Stimulated activated CD4-positive, alpha-beta T cell treated with anti-CD3 and anti-CD28 coated beads, Interleukin-15, amount 100 ng/mL, for 24 hours (primary cell): ENCODE measurements at places on chromosomes 4 and X.

DNA sequence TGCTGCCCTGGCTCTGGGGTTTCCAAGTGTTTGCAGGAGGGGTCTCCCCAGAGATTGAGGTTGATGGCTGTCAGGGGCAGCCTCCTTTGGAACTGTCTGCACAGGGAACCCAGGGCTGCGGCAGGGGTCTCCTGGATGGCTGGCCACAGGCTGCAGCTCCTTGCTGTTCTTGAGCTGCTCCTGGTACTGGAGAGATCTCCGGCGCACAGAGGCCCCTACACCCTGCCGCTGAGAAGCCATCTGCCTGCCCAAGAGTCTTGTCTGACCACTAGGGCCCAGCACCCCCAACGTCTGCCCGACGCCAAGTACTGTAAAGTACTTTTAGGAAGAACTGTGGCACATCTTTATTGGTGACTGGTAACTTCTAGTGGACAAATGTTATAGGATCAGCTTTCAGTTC lies 13.5 kb downstream of the STIM2 start:
- DNase-seq = no peak

- DNase-seq = no peak
Observed at GRCh38 chr4:4603592-4603991, 61.7 kb upstream of the STX18 start.

GRCh38 chr4:5423670-5424069 lies 284.7 kb downstream of the EVC2 start:
- DNase-seq = no peak

GRCh38 chrX:103780336-103781061 lies 3.9 kb downstream of the PLP1 start:
- DNase-seq = no peak

- no peak for DNase-seq
Observed at GRCh38 chr4:41594432-41594831, 56.5 kb downstream of the LIMCH1 start.

GRCh38 chr4:159273141-159273438 lies 170.2 kb downstream of the RAPGEF2 start:
- DNase-seq = no peak

DNA sequence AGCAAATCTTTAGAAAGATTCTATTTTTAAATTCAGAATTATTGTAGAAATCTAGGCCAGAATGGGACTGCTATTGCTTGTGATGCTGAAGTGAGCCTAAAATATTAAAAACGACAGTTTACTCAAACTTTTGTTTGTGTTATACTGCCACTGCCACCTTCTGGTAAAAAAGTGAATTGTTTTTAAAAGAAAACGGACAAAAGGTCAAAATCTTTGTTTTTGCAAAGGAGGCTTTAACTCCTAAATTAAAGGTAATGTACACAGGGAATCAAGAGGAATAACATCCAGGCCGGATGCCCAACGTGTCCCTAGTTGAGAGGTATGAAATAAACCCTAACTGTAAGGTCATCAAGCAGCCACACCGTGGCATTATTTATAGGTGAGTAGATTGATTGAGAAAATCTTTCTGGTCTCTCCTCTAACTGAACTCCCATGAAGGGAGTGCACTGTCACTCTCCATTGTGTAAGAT lies 338.3 kb upstream of the GALNT7 start:
- no peak for DNase-seq

GRCh38 chr4:5618051-5618960 lies 90.1 kb downstream of the EVC2 start:
- no peak for DNase-seq

DNA sequence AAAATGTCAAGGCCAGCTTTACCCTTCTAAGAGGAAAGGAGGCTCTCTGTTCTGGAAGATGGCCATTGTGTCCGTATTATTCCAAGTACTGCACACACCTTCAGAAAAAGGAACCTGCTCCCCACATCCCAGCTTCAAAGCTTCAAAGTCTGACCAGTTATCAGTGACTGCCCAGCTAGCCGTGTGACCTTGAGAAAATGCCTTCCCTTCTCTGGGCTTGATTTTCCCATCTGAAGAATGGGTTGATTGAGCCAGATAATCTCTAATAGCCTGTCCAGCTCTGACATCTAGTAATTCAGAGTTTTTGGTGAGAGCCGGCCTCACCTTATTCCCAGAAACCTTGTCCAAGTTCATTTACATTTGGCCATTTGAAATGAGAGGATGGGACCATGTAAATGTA lies 3.0 kb downstream of the LONRF3 start:
- no peak for DNase-seq

- no peak for DNase-seq
Observed at GRCh38 chrX:44040406-44040805, 67.2 kb upstream of the NDP start.

GRCh38 chr4:139209470-139210063 lies 32.5 kb upstream of the ELF2 start:
- DNase-seq = no peak

DNA sequence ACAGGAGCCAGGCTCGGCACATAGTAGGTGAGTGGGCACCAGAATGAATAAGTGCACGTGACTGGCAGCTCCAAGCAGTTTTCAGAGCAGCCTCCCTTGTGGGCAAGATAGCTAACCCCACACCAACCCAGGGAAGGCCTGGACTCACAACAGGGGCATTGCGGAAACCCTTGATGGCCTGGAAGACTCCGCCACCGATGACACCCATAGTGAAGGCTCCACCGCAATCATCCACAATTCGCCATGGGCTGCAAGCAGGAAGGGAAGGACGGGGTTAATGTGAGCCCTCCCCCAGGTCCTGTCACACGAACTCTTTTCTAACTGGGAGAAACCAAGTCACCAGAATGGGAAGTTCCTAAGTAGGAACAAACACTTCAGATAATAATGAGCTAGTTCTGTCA lies 957 bp downstream of the TIMM17B start:
- DNase-seq = no peak

DNA sequence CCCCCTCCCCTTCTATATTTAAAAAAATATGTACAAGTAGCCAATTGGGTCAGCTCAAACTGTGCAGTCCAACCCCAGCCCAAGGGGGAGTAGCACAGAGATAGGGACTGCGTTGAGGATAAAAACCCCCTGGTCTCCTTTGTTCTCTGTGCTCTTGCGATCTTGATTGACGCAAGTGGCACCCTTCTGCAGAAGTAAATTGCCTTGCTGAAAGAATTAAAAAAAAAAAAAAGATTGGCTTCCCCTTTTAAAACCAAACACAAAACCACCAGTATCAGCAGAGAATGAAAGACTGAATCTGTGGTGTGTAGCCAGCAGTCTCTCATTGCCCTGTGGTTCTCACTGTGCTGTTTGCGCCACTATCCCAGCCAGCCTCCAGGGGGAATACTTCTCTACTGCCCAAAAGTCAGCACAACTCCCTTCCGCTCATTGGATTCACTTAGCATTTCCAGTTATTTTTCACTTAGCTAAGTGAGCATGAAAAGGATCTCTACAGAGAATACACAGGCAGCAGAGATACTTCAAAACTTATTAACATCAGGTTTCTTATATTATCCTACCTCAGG lies 29.7 kb downstream of the MANBA start:
- no peak for DNase-seq

DNA sequence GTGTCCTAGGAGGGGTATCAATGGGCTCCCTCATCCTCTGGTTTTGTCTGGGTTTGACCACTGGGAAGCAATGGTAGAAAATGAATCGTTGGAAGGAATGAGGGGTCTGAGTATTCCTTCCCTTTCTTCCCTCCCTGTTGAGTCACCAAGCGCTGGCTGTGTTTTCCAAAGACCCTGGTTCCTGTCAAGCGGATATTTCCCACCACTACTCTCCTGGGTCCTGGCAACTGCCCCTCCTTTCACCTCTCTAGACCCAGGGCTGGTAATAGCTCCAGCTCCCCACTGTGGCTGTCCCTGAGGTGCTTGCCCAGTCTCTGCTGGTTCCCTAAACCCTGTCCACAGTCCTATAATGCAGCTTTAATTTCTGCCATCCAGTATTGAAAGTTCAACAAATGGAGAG lies 22.2 kb downstream of the SMIM43 start:
- DNase-seq = no peak

DNA sequence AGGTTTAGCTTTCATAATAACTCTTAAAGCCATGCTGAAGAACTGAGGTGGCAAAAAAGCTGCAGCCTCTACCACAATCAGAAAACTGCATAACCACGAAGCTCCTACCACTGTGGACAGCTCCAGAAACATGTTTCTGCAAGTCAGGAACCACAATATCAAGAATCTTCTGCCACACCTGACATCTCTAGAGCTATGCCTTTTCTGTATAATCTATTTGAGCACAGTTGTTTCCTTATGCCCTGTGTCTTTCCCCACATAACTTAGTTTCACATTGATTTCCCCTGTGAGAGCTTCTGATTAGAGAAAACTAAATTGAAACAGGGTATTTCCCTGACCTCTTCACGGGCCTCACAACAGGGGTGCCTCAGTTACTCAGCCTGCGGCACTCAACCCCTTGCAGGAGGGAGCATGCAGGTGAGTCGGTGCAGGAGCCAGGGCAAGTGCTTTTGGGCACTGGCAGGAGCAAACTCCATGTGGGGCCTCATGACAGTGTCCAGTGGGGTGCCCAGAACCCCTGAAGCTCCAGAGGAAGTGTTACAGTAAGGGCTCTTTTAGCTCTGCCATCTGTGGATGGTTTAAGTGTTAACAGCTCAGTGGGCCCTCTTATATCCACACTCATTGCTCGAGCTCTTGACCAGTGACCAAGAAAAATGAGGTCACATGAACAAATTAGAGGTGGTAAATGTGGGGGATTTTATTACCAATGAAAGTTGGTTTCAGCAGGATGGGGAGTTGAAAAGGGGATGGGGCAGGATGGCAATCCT lies 132.8 kb upstream of the BMP3 start:
- DNase-seq = no peak

GRCh38 chr4:8152090-8152864 lies 6.3 kb downstream of the ABLIM2 start:
- no peak for DNase-seq

GRCh38 chr4:66482186-66482585 lies 811.9 kb upstream of the EPHA5 start:
- DNase-seq = no peak

GRCh38 chr4:20287246-20287645 lies 35.5 kb downstream of the SLIT2 start:
- no peak for DNase-seq

GRCh38 chrX:110284159-110284558 lies 33.7 kb downstream of the AMMECR1 start:
- no peak for DNase-seq

DNA sequence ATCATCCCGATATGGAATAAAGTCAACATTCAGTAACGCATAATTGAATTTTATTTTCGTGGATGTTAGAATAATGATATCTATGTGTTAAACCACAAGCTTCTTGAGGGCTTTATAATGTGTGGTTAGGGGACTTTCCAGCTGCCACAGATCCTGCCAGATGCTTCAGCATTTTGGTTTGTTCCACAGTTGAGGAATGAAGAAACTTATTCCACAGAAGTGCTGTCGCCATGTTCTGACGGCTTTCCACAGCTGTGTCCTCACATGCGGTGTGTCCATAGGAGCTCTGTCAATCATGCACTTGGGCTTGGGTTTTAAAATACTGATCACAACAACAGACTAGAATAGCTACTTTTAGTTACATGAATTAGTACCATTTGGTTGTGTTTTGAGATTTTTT lies 411.9 kb downstream of the TRIML1 start:
- DNase-seq = no peak

- no peak for DNase-seq
Observed at GRCh38 chr4:30943356-30943755, 223.2 kb downstream of the PCDH7 start.

- no peak for DNase-seq
Observed at GRCh38 chr4:36269101-36269500, 12.3 kb upstream of the DTHD1 start.

DNA sequence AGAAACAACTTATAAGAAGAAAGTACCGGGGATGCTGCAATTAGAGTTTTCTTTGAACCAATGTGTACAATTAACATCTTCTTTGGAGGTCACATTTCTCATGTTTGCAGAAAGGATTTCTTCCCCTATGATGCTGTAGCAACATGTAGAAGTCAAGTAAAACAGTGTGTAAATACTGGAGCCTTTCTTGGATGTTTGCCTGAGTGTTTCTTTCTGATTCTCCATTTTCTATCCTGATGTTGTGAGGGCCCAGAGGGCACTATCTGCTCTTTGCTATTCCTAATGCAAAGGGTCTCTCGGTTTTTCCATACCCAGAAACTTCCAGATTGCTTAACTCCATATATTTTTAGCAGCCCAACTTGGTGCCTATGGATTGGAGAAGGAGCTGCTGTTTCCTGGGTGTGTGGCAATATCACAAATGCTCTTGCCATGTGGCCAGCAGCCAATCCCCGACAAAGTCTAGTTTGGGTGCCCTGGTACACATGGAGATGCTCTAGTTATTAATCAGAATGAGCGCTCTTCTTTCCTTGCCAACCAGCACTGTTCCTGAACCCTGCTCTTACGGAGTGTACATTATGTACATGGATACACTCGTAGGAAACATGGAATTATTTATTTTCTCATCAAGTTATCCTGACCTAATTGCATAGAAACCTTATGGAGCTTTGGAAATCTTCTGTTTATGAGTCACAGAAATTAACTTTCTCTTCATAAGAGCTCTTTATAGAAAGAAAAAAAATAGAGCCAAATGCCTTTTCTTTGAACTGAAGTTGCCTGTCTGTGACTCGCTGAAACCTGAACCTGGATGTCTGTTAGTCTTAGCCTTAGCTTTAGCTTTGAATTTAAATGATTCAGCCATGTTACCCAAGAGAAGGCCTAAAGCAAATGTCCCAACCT lies 67.0 kb upstream of the GPC4 start:
- DNase-seq = no peak

- DNase-seq = no peak
Observed at GRCh38 chrX:150329868-150330267, 33.2 kb upstream of the MAMLD1 start.

GRCh38 chrX:1534301-1535168 lies 2.5 kb downstream of the P2RY8 start:
- DNase-seq = peak; percentile 70

DNA sequence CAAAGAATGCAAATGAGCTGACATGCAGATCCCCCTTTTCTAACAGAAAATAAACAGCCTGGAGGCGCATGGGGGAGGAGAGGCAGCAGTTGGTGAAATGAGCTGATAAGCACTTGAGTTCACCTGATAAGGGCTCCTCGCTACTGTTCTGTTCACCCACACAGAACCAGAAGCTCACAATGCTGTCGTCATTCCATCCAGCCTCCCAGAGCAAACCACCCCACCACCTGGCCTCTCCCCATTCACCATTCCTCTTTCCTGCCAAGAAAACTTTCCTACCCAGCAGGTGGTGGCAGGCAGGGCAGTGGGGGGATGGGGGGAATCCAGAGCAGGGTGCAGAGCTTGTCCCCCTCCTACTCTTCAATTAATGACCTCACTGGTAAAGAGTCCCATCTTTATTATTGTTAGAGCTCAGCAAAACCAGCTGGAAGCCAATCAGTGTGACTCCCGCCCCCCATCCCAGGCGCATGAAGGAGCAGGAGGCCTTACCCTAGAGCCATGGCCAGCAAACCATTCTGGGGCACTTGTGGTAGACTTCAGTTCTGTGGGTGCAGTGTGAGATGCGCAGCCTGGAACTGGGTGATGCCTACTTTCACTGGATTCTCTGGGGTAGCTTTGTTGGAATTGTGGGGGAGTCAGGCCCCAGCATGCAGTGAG lies 350.3 kb downstream of the ZIC3 start:
- DNase-seq = no peak

- DNase-seq = no peak
Observed at GRCh38 chrX:21412883-21413282, 38.7 kb downstream of the CNKSR2 start.

- DNase-seq = no peak
Observed at GRCh38 chr4:96073461-96073860, 233.6 kb downstream of the PDHA2 start.
